Amniotic stem cell (primary cell): ENCODE measurements at places on chromosomes 12 and 14.

DNA sequence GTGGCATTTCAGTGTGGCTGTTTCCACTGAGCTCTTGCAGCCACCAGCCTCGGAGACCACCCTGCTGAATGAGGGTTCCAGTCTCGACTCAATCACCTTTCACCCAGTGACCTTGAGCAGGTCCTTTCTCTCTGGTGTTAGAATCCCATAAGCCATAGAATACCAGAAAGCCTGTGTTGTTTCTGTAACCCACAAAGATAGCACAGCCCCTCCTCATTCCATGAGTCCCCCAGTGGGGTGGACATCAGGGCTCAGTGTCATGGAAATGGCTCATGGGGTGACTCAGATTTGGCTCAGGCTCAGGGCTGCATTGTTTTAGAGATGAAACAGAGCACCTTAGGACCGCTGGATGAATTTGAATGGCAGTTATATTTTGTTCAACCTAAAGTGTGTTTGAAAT lies 171.5 kb downstream of the PTPN11 start:
- DNase-seq: no peak

DNA sequence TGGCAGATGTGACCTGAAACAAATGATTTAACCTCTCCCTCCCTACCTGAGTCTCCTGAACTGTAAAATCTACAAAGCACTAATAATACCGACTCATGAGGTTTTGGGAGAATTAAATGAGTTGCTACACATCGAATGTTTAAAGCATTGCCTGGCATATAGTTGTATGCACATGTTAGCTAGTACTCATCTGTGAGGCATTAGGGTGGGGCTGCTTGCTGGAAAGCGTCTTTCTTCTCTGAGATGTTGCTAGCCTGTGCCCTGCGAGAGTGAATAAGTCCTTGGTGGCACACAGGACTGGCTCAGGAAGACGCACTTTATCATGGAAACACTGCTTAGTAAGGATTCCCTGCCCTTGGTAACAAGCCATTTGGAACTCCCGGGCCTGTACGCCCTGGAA lies 6.1 kb downstream of the RAPGEF3 start:
- peak; percentile 57 for DNase-seq

DNA sequence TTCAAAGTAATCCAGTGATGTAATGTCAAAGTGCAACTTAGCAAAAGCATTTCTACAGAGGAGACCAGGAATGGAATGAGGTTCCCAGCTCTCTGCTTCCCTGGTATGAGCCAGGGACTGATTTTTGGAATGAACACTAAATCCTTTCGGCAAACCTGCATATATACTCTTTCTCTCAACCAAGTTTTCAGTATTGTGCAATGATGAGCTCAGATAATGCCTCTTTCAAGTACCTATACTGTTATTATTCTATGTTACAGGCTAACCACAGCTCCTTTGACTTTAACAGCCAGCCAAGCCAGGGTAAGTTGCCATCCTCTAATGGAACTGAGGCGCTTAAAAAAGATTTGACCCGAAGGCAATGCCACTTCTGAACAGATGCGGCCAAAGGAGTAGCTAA lies 104.9 kb upstream of the FSCB start:
- no peak for DNase-seq

DNA sequence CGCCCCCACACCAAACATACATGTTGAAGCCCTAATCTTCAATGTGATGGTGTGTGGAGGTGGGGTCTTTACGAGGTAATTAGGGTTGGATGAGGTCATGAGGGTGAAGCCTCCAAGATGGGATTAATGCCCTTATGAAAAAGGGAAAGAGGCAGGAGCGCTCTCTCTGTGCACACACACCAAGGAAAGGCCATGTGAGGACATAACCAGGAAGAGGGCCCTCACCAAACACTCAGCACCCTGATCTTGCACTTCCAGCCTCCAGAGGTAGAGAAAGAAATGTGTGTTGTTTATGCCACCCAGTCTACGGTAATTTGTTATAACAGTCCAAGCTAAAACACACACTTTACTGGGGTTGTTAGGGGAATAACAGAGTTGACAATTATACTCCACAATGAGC lies 14.6 kb upstream of the PITPNM2 start:
- no peak for DNase-seq

DNA sequence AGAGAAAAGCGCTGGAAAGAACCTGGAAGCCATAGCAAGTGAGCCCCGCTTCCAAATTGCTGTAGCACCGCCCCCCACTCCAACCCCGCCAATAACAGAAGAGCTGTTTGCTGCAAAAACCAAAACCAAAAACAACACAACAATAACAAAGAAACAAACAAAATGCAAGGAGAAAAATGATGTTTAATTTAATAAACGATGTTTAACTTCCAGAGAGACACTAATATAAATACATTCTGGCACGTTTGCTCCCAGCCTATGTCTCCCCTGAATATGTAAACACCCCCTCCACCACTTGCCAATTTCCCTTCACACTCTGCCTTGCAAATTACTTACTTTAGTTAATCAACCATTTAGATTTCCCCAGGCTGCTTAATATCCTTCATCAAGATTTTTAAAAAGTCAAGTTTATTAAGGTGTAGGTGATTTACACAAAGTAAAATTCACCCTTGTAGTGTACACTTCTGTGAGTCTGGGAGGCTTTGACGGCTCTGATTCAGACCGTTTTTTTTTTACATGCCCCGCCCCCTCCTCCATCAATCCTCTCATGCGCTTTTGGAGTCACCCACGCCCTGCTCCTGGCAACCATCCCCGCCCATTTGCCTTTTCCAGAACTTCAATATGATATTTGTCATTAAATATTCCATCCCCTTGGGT lies 482 bp upstream of the IFI27L2 start:
- DNase-seq: no peak

GRCh38 chr12:20368114-20368650 lies at the start of gene PDE3A:
Gene PDE3A, plus strand, starts transcription at chr12:20368537. Its CDS starts 748 bp downstream, at chr12:20369285.
- DNase-seq: peak; percentile 70

DNA sequence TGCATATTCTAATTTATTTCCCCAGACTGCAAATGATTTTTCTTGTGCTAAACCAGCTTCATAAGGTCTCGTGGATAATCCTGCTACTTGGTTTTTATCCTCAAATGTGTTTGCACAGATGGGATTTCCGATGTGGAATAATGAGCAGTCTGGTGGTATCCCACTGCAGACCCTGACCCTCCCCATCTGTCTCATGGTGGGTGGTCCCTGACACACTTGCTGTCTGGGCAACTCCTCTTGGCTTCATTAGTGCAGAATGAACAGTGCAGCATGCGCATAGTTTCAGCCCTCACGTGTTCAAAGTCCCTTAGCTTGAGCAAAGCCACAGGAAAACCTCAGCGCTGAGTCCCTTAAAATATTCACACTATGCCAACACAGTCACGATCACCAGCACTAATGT lies 996.5 kb downstream of the AACS start:
- DNase-seq: no peak

DNA sequence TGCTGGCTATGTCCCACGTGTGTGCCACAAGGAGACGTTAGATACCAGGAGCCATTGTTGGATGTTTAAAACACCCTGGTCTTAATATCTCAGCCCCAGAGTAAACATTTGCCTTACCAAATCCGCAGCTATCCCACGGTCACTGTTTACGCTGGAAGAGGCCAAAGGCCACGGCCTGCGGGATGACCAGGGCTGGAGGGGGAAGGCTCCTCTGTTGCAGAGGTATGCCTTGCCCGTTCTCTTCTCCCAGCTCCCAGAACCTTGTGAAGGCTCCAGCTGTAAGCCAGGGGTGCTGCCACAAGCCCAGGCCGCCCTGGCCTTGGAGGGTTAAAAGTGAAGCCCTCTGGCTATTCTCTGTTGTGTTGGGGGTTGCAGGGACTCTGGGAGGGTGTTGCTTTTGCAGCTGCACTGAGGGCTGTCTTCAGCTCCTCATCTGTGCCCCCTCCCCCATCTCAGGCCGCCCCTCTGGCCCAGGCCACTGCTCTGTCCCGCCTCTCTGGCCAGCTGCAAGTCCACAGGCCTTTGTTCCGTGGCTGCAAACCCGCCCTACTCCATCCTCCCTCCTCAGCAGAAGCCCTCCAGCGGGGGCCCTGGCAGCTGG lies 2.5 kb downstream of the PLEKHG3 start:
- DNase-seq: no peak

- DNase-seq: no peak
Measured at GRCh38 chr14:54606631-54607133, 39.8 kb downstream of the SAMD4A start.

DNA sequence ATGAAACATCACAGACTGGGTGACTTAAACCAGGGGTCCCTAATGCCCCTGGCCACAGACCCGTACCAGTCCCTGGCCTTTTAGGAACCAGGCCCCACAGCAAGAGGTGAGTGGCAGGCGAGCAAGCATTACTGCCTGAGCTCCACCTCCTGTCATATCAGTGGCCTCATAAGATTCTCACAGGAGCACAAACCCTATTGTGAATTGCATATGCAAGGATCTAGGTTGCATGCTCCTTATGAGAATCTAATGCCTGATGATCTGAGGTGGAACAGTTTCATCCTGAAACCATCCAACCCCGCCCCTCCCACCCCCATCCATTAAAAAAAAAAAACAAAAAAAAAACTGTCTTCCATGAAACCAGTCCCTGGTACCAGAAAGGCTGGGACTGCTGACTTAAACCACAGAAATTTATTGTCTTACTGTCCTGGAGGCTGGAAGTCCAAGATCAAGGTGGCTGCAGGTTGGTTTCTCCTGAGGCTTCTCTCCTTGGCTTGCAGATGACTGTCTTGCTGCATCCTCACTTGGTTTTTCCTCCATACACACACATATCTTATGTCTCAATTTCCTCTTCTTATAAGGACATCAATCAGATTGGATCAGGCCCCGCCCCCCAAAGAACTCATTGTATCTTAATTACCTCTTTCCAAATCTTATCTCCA lies 235.9 kb downstream of the CHST11 start:
- DNase-seq: no peak

GRCh38 chr14:81302638-81303037 lies 81.9 kb upstream of the GTF2A1 start:
- DNase-seq: no peak

- DNase-seq: no peak
Measured at GRCh38 chr14:74596741-74597450, 15.1 kb downstream of the LTBP2 start.

DNA sequence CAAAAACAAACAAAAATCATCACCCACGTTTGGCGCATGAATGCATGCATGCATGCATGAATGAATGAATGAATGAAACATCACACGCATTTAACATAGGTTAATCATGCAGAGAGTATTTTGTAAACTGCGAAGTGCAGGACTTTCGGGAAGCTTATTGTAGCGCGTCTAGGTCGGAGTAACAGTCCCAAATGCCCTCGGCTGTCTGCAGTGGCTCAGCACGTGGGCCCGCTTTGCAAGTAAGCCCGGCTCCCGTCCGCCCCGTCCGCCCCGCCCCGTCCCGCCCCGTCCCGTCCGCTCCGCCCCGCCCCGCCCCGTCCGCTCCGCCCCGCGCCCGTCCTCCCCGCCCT lies 263 bp upstream of the IFT81 start:
- DNase-seq: no peak

DNA sequence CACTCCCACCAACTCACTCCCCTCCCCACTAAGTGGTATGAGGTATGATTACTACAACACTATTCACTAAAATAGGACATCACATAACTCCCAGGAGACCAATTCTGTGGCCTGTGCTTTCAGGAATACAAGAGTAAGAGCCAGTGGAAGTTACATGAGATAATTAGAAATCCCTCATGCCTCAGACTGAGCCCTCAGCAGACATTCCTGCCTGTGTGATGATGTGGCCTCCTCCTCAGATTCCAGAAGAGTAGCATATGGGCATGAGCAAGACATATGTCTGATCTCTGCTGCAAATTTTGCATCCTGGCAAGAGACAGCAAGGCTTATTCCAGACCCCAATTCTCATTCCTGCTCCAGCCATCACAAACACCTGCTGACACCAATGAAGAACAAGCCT lies 46.0 kb upstream of the BMP4 start:
- DNase-seq: peak; percentile 20

GRCh38 chr14:69481815-69482568 lies 2.5 kb upstream of the PLEKHD1 start:
- DNase-seq: no peak

DNA sequence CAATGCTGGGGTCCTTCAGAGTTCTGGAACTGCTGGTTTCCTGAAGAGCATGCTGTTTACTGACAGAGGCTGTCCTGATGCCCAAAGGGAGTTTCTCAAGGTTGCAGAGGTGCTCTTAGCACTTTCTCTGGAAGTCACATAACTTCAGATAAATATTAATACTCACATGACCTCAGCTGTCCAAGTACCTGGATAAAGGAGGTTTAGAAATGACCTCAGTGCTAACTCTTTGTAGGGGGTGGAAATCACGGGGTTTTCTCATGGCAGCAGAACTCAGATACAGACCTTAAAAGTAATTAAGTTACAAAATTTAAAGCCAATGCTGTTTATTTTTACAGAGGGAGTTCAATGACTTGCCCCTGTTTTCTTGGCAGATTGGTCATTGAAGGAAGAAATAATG lies 225.9 kb downstream of the MSRB3 start:
- DNase-seq: no peak

DNA sequence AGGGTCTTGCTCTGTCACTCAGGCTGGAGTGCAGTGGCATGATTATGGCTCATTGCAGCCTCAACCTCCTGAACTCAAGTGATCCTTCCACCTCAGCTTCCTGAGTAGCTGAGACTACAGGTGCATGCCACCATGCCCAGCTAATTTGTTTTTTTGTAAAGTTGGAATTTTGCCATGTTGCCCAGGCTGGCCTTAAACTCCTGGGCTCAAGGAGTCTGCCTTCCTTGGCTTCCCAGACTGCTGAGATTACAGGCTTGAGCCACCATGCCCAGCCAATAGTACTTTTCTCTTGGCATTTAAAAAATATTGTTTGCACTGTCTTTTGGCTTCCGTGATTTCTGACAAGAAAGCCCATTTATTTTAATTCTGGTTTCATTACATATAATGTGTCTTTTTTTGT lies 61.3 kb downstream of the DIP2B start:
- DNase-seq: no peak

DNA sequence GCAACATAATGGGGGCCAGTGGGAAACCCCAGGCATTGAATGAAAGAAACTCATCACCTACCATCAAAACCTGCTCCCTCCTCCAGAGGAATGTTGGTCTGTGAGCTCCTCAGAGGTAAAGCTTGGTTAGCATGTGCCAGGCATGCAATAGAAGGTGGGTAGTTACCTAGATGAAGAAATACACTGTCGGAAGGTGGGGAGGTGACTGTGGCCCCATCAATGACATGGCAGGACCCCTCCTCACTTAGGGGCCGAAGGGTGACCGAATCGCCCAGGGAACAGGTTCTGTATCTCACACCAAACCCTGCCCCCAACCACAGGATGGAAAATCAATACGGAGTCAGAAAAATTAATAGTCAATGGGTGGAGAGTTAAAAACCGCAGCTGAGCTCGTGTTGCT lies 135.6 kb downstream of the BCL11B start:
- DNase-seq: no peak

GRCh38 chr14:97280526-97280925 lies 483.3 kb downstream of the VRK1 start:
- DNase-seq: no peak

- no peak for DNase-seq
Measured at GRCh38 chr12:76268267-76268666, 79.9 kb downstream of the BBS10 start.

- no peak for DNase-seq
Measured at GRCh38 chr14:99261912-99262787, 9.8 kb downstream of the BCL11B start.
